Activated T-cell treated with anti-CD3 and anti-CD28 coated beads for 4 hours (primary cell): ENCODE measurements at places on chromosomes 4 and X.

DNA sequence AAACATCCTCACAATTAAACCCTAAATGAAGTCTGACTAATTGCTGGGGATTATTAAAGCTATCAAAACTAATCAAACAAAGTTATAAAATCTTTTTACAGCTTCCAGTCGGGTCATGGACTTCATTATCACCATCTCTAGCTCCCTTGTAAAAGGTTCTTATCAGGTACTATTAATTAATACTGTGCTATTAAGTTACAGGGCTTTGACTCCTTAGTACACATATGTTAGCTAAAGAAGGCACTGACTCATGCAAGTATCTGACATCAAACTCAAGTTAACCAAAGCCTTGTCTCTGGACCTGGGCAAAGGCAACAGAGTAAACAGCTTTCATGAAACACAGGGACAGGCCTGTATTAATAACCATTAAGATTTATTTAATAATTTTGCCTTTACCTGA, 7.9 kb upstream of the ADH4 start:
- no peak for DNase-seq

- DNase-seq = no peak
Measured at GRCh38 chr4:173121076-173121561, 47.5 kb upstream of the GALNT7 start.

GRCh38 chr4:76813070-76813469, 84.9 kb downstream of the SOWAHB start:
- no peak for DNase-seq

DNA sequence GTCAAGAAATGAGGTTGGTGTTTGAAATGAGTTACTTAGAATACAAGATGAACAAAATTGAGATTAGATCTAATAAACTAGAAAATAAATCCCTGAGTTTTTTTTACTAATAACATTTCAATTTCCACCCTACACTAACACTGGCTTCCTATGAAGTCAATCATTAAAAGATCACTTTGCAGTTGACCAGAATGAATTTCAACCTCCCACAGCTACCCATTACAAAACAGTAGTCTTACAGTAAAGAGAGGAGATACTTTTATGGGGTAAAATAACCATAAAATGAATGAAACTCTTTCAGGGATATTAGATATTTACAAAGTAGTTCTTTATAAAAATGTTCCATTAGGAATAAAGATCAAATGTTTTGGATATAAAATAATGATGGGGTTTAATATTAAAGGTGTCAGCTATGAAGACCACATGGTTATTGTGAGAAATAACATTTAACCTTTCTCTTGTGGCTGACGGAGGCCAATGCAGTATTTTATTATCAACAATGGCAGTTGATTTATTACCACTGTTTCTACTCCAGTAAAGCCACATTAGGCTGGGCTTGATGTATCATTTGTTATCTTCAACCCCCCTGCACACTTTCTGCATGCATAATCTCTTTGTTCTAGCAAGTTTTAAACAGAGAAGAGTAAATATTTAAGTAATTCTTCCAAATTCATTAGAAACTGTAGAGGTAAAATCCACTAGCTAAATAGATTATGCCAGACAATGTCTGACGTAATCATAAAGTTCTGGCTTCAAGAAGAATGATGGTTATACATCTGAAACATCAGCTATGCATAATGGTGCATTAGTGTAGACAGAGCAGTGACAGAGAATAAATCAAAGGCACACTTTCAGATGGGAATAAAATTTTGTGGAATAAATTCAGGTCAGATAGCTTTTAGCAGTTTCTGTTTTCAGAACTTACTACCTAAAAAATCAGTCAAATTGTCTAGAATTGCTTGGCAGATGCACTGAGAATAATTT, 516.6 kb downstream of the PCDH18 start:
- DNase-seq = no peak

- DNase-seq = no peak
Measured at GRCh38 chr4:105598052-105598451, 45.6 kb downstream of the ARHGEF38 start.

DNA sequence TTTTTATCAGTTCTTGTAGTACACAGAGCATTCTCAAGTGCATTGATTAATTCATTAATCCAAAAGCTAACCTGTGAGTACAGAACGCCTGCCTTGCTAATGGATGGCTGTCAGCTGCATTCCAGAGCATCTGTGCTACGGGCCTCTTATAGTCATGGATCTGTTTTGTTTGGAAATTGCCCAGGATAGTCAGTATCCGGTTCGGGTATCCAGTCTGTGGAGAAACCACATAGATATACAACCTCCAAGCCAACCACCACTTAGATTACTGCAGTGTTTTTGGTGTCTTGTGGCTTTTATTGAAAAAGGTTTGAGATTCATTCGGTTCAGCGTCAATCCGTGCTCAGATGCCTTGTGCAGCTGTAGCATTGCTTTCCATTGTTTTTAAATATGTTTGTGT, 4.0 kb downstream of the LAP3 start:
- DNase-seq = no peak

DNA sequence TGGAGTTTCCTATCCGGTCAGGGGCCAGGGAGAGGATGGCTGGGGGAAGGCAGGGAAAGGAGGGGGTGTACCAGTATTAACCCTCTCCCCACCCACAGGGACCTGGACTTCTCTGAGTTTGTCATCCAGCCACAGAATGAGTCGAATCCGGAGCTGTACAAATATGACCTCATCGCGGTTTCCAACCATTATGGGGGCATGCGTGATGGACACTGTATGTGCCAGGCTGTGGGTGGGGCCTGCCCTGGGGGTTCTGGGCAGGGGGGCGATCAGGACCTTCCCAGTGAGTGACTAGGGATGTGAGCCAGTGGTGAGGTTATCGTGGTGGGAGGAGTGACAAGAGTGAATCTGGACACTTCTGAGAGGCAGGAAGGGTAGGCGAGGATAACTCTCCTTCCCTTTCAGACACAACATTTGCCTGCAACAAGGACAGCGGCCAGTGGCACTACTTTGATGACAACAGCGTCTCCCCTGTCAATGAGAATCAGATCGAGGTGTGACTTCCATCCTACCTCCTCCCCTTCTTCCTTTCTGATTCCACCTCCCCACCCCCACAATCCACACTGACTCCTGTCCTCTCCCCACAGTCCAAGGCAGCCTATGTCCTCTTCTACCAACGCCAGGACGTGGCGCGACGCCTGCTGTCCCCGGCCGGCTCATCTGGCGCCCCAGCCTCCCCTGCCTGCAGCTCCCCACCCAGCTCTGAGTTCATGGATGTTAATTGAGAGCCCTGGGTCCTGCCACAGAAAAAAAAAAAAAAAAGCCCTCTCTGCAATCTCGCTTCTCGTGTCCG, 14.6 kb downstream of the USP11 start:
- DNase-seq = no peak

DNA sequence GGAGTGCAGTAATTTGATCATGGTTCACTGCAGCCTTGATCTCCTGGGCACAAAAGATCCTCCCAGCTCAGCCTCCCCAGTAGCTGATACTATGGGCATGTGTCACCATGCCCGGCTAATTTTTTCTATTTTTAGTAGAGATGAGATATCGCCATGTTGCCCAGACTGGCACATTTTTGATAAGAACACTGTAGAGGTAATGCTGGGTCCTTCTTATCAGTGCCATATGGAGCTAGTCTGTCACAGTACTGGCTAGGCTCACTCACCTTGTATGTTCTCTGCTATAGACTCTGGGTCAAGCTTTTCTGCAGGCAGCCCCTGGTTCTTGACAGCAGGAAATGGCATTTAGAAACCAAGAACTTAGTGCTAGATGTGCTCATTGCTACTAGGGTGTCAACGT, 53.9 kb downstream of the BCOR start:
- no peak for DNase-seq

- no peak for DNase-seq
Measured at GRCh38 chrX:100948557-100948956, 19.8 kb upstream of the XKRX start.

GRCh38 chrX:73134741-73135140, 55.4 kb upstream of the PABPC1L2A start:
- no peak for DNase-seq

- DNase-seq = no peak
Measured at GRCh38 chrX:2404776-2405175, 96.0 kb downstream of the DHRSX start.

GRCh38 chr4:47391256-47391655, 72.2 kb downstream of the COMMD8 start:
- no peak for DNase-seq

DNA sequence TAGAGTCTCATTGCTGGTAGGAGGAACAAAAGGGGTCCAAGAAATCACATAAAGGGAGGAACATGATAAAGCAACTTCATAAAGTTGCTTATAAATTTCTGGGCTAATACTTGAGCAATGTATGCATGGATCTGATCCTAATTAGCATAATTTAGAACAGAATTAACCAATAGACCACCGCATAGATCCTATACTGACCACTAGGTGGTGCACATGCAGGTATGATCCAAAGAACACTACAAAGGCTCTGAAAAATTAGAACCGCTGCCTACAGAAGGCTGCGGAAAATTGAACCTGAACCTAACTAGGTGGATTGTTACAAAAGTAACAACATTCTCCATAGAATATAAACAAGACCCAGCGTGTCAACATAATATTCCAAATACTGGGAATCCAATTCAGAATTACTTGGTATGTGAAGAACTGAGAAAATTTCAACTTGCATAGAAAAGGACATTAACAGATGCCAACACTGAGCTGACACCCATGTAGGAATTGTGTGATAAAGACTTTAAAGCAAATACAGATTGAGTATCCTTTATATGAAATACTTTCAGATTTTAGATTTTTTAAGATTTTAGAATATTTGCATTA, 23.3 kb downstream of the BRCC3 start:
- DNase-seq = no peak

DNA sequence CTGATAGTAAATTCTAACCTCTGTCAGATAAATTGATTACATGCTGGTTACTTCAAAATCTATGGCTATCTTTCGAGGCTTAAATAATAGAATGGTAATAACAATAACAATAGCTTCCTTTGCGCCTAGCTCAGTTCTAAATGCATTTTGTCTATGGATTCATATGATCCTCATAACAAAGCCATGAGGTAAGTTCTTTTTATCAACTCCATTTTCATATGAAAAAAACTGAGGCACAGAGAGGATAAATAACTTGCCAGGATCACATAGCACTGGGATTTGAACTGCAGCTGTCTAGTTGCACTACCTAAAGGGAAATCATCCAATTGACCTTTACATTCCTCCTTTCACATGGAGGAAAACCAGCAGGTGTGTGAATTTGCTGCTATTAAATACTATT, 108.6 kb upstream of the ARX start:
- no peak for DNase-seq

- DNase-seq = no peak
Measured at GRCh38 chr4:26503844-26504243, 13.6 kb upstream of the CCKAR start.

- DNase-seq = no peak
Measured at GRCh38 chr4:103029300-103029699, 9.8 kb upstream of the SLC9B1 start.

- no peak for DNase-seq
Measured at GRCh38 chr4:14110407-14110806, 482.9 kb upstream of the BOD1L1 start.

DNA sequence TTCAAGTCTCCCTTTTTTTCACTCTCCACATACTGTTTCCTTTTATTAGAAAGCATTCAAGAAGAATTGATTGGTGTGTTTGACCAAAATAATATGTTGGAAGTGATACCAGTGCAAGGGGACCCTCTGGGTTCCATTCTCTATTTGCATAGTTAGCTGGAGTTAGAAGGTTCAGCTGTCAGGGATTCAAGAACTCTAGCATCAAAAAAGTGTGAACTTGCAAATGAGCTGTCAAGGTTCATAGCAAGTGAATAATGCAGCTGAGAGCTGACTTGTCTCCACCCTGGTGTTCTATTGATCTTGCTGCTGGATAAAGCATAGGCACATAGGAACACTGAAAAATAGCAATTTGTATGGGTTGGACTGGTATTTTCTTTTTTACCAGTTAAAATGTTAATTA, 73.2 kb downstream of the SORBS2 start:
- DNase-seq = no peak

GRCh38 chr4:188918787-188919186, 779.5 kb downstream of the TRIML1 start:
- DNase-seq = no peak

- DNase-seq = no peak
Measured at GRCh38 chr4:13860126-13860525, 232.6 kb upstream of the BOD1L1 start.

DNA sequence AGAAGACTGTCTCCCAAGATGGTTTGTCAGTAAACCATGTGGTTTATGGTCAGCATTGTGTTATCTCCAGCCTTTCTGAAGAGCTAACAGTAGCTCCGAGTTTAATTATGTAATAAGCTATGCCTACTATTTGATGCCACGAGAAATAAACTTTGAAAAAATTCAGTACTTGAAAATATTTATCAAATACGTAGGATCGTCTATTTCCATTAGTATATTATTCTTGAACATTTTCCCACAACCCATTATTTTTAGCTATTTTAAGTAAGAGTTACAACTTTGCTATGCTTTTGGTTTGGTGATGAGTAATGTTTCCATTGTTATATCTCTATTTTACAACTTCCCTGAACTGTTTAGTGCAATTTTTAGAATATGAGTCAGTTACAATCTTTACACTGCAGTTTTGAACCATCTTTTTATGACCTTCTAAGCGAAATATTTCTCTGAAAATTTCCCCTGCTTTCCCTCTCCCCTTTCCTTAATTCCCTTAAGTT, 44.5 kb upstream of the TRIM2 start:
- DNase-seq = no peak

- DNase-seq = no peak
Measured at GRCh38 chr4:1033840-1034551, 22.6 kb downstream of the FGFRL1 start.

- no peak for DNase-seq
Measured at GRCh38 chrX:43504394-43504793, 151.7 kb upstream of the MAOA start.
